ENCODE measurements at places on chromosomes 12 and 14.

GRCh38 chr12:108853981-108854446, 3.4 kb downstream of the SSH1 start:
- DNase-seq: peak; percentile 93

GRCh38 chr14:81449114-81449513, 49.0 kb upstream of the STON2 start:
- no peak for DNase-seq

GRCh38 chr12:59113831-59114615, 193.7 kb upstream of the LRIG3 start:
- DNase-seq: peak; percentile 93

DNA sequence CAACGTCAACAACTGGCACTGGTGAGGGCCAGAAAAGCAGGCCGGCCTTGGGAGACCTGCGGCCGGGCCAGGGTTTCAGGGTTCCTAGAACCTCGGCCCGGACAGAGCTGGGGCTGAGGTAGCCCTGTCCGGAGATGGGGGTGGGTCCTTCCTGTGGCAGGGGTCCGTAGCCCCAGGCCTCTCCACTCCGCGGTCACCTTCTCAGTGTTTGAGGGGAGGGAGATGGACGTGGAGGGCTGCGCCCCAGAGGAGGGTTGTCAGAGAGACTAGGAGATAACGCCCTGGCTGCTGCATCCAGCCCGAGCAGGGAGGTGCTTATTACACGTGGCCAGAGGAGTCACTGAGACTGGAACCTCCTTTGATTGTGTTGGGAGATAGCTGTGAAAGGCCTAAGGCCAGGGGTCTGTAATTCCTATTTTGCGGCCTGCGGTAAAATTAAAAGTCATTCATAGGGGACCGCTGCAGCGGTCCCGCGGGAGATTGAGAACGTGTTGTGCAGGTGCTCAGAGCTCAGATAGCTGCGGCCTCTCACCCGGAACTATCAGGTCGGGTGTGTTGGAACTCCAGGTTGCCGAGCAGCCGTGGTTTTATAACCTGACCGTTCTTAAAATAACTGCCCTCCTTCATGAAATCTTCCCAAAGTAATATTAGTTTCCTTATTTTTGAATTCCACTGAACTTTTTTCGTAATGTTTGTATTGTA, 507 bp downstream of the AHSA1 start:
- DNase-seq: peak; percentile 43

DNA sequence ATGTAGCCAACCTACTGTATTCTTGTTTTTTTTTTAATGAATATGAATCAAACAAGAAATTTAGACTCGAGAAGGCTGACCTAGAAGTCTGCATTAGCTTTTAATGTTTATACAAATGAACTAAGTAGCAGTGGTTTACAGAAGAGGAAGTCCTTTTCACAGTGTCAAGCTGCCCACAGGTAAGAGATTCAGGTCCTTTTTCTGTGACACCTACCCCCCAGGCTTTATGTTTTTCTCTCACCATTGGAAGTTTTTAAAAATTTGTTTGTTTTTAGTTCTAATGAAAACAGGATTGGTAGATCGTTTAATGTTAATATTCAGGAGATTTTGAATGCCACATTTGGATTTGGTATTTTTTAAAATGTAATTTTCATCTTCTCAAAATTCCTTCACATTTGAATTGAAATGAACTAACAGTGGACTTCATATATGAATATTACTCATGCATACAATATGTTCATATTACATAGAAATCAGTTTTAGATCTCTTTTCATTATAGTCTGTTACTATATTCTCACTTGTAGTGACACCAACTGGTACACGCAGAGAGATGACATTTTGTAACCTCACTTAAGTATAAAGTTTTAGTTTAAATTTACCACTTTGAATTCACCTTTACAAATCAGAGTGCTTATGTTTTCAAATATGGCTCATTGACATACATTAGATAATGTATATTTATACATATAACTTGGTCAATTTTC, 29.7 kb downstream of the ATF7IP start:
- DNase-seq: no peak

GRCh38 chr12:38890102-38890855, 15.1 kb downstream of the CPNE8 start:
- no peak for DNase-seq

GRCh38 chr12:59431266-59431665, 164.6 kb upstream of the SLC16A7 start:
- peak; percentile 38 for DNase-seq

- DNase-seq: no peak
These were observed 1094.9 kb downstream of the SLC6A15 start for GRCh38 chr12:83817730-83818129.

DNA sequence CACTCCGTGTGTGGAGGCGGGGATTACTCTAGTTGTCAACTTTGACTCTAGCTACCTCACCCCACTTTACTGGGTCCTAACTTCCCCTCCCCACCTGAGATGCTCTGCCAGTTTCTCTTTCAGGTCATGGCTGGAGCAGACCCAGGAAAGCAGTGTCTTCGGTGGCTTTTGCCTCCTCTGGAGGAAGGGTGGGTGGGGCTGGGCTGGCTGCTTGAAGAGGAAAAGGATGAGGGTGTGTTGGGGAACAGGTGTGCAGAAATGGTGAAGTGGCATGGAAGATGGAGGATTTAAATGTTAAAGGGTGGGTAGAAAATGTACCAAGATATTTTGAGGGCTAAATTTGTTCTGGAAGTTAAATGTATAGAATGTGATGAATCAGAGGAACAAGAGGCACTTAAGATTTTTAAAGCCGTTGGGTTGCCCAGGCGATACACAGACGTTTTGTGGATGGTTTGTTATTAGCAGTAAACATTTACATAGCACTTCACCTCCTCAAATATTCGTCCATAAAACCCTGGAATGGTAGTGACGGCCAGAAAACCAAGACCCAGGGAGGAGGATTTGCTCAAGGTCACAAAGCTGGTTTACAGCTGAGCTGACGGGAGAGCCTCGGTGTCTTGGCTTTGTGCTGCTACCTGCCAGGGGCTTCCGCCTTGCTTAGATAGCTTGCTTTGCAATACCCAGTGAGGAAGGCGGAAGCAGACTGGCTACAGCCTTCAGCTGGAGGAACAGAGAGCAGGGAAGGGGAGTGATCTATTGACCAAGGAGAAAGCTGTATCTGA, 72.2 kb upstream of the PRMT8 start:
- no peak for DNase-seq

DNA sequence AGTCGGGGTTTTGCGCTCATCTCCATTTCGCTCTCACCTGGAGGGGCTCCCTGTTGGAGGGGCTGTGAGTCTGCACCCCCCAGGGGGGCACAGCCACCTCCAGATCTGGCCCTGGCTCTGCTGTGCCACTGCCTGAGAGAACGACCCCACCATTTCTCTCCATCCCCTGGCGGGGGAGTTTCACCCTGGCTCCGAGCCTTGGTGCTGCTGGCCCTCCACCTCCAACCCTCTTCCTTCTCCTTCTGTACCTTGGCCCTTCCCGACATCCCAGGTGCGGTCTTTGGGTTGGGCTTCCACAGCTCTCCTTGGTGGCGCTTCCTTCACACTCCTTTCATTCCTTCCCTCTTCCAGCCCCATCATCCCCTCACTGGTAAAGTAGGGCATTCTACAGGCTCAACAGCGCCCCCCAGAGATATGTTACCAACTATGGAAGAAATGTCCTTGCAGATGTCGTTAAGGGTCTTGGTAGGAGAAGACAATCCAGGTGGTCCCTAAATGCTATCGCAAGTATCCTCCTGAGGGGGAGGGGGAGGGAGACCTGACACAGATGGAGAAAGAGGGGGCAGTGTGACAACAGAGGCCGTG, 16.3 kb downstream of the SERPINA1 start:
- no peak for DNase-seq

DNA sequence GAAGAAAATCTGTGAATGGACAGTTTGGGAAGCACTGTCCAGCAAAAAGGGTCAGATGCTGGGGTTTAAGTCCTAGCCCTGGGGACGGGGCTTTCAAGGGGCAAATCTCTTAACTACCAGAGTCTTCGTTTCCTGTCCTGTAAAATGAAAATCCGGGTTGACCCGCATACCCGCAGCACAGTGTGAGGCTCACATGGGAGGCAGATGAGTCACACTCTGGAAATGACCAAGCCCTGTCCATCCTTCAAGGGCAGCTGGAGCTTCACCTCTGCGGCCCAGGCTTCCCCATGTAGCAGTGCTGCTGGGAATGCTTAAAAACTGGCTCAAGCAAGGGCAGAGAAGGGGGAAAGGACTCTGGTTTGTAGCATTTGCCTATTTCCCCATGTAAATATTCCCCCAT, 19.0 kb downstream of the FAM181A start:
- DNase-seq: peak; percentile 61

DNA sequence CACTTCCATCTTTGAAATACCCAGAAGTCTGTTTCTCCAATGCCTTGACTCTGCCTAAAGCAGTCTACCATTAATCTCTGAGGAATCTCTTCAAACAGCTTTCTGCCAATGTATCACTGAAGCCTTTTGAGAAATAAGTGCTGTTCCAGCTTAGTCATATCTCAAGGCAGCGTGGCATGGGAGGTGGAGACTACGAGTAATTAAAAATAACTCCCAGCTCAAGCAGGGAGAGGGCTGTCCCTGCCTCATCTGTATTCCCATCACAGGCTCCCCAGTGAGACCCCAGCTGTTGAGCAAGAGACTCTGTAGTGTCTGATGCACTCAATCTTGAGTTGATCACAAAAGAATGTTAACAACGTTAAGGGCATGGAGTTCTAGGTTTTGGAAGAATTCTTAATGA, 700.6 kb downstream of the DIO2 start:
- peak; percentile 96 for DNase-seq

GRCh38 chr12:89566615-89567014, 40.8 kb upstream of the POC1B start:
- DNase-seq: peak; percentile 49

- no peak for DNase-seq
These were observed 14.6 kb downstream of the PAX9 start for GRCh38 chr14:36676236-36676635.

- no peak for DNase-seq
These were observed 63.0 kb upstream of the GRIP1 start for GRCh38 chr12:66741919-66742318.

DNA sequence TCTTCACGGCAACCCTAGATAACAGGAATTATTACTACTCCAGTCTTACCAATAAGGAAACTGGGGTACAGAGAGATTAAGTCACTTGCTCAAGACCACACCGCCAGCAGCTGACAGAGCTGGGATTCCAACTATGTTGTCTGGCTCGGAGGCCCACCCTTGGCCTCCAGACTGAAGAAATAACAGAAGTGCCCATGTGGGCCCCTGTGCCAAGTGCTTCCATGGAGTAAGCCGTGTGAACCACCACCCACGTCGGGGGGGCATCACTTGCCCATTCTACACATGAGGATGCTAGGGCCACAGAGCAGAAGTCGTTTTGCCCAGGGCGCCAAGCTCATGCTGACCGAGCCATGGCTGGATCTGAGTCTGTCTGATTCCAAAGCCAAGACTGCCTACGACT, 926 bp upstream of the CMKLR1 start:
- DNase-seq: no peak

GRCh38 chr12:82609234-82609914, 77.3 kb upstream of the TMTC2 start:
- DNase-seq: no peak

DNA sequence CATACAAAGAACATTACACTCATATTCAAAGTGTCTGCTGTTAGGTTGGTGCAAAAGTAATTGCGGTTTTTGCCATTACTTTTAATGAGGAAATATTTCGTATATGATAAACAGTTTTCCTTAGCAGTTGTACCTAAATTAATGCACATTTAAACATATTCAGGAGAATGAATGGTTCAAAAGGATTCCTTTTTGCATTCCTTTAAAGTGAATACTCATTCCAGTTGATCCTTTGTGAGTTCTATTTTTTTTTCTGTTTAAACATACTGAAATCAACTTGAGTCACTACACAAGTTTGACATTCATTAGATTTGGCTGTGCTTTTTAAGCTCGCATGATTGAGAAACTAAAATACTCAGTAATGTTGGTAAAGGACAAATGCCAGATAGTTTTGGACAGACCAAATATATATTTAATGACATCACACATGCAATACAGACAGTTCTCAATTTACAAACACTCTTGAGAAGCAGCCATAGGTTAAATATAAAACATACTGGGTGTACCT, 13.8 kb upstream of the SLC38A2 start:
- DNase-seq: peak; percentile 97

GRCh38 chr12:89373763-89374572, 21.7 kb upstream of the DUSP6 start:
- peak; percentile 92 for DNase-seq

GRCh38 chr14:35333264-35333730, 41.1 kb downstream of the PSMA6 start:
- no peak for DNase-seq

DNA sequence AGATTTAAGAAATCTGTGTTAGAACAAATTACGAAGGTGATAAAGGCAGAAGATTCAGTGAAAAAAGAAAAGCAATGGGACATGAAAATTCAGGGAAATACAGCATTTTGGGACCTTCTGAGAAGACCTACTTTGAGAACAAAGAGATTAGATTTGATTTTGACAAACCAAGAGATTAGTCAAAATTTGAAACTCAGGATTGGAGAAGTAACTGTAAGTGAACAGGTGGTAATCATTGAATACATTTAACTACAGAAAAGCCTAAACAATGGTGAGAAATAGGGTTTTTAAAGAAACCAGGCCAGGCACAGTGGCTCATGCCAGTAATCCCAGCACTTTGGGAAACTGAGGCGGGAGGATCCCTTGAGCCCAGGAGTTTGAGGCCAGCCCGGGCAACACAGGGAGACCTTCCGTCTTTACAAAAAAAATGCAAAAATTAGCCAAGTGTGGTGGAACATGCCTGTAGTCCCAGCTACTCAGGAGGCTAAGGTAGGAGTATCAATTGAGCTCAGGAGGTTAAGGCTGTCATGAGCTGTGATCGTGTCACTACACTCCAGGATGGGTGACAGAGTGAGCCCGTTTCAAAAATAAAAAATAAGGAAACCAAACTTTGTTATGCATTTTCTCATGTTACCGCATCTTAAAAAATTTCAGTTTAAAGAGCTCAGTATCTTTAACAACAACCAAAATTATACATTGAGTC, 8.9 kb upstream of the SAV1 start:
- DNase-seq: no peak

DNA sequence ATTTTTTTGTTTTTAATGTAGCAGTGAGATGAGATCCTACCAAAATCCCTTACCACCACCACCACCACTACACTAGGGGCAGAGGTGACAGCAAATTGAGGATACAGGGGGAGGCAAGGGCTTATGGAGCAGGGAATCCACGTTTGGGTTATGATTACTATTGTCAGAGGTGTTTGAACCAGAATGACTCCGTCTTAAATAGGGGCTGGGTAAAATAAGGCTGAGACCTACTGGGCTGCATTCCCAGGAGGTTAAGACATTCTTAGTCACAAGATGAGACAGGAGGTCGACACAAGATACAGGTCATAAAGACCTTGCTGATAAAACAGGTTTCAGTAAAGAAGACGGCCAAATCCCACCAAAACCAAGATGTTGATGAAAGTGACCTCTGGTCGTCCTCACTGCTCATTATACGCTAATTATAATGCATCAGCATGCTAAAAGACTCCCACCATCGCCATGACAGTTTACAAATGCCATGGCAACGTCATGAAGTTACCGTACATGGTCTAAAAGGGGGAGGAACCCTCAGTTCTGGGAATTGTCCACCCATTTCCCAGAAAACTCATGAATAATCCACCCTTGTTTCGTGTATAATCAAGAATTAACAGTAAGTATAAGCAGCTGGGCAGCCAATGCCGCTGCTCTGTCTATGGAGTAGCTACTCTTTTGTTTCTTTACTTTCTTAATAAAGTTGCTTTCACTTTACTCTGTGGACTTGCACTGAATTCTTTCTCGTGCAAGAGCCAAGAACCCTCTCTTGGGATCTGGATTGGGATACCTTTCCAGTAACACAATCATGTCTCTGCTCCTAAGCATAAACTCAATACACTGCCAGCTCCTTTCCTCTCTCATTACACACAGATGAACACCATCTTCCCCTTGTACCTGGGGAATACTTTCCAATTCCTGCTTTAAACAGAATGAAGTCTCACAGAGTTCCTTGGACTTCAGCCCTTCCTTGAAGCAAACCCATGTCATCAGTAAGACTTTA, 16.7 kb upstream of the CRY1 start:
- DNase-seq: no peak
